ENCODE measurements at places on chromosomes 2 and 18.

DNA sequence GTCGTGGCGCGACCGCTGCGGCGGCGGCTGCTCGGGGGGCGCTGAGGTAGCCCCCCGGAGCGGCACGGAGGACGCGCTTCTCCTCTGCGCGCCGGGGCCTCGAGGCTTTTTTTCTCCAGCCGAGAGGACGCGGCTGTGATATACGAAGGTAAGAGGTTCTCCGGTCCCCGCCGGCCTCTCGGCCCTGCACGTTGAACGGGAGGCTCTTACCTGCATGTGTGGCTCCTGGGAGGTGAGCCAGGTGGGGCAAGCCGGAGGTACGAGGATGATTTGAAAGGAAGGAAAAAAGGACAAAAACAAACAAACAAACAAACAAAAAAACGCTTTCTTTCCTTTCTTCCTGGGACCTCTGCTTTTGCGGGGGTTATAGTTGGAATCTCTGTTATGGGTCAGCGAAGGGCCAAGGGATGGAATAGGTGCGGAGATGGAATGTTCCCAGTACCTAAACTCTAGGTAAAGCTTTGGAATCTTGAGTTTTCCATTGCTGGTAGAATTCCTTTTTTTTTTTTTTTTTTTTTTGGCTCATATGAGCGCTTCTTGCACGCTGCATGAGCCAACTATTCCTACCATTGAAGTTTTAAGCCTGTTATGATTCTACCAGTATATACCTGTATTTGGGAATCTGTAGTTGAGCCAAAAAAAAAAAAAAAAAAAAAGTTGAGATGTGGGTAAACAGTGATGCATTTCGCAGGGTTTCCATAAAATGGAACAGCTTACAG lies 674 bp downstream of the PTPN4 start:
- no peak for DNase-seq

DNA sequence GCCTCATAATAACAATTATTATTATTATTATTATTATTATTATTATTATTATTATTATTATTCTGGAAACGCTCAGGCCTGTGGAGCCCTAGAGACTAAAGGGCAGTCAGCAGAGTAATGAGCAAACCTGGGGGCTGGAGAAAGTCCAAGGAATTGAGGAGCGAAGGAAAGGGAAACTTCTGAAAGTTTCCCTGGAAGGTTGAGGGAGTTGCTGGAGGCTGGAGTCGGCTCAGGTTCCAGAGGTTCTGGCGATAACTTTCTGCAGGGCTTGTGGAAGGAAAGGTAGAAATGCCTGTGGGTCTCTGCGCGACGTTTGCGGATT lies 9.2 kb downstream of the POU3F3 start:
- no peak for DNase-seq

GRCh38 chr18:46264255-46264654 lies 160.1 kb downstream of the HAUS1 start:
- no peak for DNase-seq

DNA sequence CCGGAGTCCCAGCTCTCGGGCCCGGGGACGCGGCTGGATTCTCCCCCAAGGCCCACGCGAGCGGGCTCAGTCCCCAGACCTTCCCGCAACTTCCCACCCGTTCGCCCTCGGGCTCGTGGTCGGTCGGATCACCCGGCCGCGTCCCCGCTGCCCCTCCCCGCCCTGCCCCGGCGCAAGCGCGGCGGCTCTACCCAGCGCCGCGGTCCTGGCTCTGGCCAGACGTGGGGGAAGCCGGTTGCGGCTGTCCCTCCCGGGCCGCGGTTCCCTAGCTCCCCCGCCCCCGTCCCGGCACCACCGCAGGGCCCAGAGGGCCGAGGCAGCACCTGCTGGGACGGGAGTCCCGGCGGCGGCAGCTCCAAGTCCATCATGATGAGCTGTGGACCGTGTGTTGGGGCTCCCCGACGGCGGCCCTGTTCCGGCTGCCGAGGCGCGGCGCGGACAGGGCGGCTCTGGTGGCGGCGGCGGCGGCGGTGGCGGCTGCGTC lies 276 bp downstream of the NFE2L2 start:
- no peak for DNase-seq

GRCh38 chr2:18976168-18976961 lies 382.1 kb downstream of the OSR1 start:
- peak; percentile 64 for DNase-seq

- DNase-seq = no peak
Measured at GRCh38 chr2:28809927-28810326, 707 bp upstream of the SPDYA start.

DNA sequence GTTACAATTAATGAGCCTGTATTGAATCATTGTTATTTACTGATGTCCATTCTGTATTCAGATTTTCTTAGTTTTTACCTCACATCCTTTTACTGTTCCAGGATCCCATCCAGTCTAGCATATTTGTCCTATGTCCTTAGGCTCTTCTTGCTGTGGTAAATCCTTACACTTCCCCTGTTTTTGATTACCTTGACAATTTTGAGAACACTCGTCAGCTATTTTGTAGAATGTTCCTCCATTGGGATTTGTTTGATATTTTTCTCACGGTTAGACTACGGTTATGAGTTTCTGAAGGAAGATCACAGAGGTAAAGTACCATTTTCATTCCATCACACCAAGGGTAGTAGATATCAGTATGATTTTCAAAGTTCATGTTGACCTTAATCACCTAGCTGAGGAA lies 202.3 kb downstream of the AKAIN1 start:
- DNase-seq = no peak

- DNase-seq = no peak
Measured at GRCh38 chr18:43875511-43875910, 598.2 kb upstream of the SYT4 start.

DNA sequence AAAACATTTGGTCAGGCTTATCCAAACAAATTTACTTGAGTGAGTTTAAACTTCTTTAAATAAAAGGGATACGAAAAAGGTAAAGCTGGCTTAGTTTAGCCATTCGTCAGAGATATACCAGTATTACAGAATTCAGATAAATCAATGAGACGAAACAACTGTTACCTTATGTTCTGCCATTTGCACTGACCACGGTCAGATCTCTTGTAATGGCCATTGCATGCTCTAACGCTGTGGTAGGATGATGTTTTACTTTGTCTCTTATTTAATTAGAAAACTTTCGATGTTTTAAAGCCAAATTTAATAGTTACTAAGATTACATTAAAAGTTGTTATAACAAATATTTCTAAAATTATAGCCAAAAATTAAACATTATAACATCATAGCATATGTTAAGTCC lies 1.5 kb downstream of the C18orf54 start:
- no peak for DNase-seq

DNA sequence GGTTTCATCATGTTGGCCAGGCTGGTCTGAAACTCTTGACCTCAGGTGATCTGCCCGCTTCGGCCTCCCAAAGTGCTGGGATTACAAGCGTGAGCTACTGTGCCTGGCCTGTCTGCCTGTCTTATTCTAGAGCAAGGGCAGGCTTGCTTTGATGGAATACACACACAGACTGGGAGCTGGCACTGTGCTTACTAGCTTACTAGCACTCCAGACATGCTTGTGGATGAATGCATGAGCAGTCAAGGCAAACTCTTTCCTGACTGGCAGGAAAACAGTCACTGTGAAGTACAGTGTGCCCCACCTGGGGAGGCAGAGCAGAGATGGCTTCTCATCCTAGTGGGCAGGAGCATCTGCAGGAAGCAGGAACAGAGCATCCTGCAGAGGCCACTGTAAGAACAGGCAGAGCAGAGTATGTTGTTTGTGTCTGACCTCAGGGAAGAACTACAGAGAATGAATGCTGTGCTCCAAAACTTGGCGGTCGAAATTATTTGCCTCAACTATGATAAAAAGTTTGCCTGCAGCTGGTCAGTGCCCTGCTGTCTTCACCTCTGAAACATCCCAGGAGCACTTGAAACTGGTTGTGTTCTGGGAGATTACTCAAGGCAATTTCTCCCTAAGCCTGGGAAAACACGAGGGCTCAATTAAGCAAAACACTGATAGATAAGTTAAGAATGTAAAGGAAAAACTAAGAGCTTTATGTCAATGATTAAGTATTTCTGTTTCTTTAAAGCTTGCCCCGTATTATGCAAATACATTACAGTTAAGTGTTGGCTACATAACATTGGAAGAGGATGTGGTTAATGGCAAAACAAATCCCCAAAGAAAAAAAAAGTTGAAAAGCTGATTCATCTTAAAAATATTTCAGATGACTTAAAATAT lies 102.4 kb downstream of the VAPA start:
- no peak for DNase-seq

DNA sequence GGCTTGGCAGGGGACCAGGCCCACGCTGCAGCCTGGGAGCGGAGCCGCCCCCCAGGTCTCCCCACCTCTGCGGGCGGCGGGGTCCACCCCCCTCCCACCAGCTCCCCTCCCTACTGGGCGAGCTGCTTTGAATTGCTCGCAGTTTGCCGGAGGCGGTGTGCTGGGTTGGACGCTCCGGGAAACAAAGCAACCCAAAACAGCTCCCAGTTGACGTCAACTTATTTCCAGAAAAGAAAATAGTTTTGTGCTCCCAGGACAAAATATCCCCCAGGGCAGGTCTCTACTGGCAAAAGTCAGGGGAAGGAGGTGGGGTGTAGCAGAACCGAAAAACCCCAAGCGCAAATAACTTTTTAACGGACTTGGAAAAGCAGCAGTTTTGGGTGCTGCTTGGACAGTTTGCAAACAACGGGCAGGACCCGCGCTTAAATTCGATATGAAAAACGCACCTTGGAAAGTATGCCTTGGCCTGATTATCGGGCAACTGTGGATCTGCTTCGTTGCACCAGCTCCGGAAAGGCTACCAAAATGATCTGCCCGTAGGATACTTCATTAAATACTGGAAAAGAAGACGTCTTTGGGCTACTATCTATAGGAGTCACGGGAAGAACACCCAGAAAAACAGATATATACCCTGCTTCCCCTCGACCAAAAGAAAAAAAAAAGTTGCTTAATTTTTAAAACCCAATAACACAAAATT lies 2.8 kb upstream of the KCTD1 start:
- no peak for DNase-seq

DNA sequence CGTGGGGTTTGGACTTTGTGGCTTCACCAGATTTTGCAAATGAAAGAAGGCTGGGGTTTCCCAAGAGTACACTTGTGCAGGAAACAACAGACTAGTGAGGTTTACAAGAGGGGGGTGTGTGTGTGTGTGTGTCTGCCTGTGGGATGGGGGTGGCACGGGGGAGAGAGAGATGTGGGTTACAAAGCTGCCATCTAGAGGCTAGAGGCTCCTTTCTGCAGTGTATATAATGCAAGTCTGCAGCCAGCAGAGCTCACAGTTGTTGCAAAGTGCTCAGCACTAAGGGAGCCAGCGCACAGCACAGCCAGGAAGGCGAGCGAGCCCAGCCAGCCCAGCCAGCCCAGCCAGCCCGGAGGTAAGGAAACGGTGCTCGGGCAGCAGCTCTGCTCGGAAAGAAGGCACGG lies at the start of gene ACKR3:
ACKR3 (plus strand) TSS at position 253 of the 401 bp plus-strand sequence. CDS start 10,641 bp downstream, outside the sequence.
- no peak for DNase-seq

DNA sequence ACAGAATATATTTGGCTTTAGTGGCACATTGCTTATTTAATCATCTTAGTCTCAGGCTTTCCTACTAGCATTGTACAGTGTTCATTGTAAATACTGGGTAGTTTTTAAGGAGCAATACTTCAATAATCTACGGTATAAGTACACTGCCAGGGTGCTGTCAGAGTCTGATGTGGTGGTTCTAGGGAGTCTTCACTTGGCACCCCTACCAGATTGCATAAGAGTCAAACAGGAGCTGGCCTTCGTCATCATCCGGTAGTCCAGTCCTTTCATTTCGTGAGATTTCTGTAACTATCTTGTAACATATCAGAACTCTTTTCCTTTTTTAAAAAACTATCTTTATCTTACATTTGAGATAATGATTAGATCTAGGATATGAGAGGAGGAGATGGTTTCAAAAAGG lies 91.1 kb downstream of the ZNF532 start:
- no peak for DNase-seq

DNA sequence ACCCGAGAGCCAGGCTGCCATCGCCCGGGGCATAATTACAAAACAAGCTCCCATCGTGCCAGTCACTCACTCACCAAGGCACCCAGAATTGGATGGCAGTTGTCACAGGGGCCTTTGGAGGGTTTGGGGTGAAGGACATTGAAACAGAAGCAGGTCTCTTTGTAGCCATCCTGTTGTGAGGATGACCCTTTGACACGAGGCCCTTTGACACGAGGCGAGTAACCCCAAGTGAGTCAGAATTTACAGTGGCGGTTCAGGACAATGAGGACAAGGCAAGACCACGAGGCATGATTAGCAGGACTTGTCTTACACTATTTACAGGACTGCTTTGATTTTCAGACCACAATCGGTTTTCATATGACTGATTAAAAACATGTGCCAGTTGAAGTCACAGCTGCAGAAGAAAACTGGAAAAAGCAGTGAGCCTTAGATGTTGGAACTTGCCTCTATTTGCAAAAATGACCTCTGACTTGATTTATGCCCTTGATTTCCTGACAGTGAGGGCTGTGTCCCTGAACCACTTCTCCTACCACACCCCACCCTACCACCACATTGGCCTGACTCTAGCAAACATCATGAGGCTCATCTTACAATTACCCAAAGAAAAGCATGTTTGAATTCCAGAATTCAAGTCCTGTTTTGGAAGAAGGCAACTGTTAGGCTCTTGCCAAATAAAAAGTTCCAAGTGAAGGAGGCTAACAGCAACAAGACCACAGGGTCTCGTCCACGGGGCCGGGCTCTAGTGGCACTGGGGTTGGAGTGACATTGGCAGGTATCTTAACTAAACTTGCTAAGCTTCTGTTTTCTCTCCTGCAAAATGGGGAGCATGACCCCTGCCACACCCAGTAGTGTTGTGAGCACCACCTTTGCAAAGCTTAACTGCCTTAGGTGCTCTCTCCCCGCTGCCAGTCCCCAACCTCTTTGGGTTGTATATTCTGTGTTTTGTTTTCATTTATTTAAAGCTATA lies 64.4 kb upstream of the FOSL2 start:
- no peak for DNase-seq

GRCh38 chr2:218305383-218305782 lies 13.1 kb upstream of the TMBIM1 start:
- DNase-seq = no peak

DNA sequence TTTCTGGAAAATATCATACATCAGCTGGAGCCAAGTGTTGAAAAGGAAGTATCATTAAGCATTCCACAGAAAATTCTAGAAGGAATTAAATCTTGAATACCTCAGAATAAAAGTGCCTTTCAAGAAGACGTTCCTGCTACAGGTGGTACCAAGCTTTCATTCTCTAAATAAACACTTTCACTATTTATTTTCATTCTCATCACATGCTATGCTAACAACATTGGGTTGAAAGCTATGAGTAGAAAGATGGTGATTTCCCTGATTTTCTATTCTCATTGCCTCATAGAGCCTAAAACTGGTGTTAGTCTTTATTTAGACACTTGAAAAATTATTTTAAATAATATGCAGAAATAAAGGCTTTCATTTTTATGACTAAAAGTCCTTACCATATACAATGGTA lies 324.7 kb downstream of the LRP1B start:
- DNase-seq = no peak

DNA sequence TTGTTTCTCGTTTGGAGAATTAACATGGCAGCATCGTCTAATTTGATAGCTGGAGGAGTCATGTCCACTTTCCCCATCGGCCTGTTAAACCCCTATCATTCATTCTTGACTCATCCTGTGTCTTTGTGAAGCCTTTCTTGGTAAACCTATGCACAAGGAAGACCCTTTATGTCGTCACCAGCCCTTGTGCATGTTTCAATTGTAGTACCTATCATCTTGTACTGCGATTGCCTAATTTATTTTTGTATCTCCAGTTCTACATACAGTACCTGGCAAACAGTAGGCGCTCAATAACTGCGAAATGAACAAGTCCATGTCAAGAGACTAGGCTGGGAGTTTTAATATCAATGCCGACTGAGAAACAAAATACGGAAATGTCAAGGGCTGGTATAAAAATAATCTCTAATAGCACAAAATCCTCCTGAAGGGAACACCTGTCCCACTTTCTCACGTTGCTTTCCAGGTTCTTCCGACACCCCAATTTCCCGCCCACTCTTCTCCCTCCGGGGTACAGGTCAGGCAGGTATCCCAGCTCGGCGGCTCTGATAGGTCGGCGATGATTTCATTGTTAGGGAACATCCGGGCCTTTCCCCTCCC lies 1.3 kb upstream of the PPM1B start:
- no peak for DNase-seq

Data from NCI-H1092 (cell line).